Esophagus muscularis mucosa (tissue), 4 donors: ENCODE measurements at places on chromosomes 6 and 20.

- no peak for DNase-seq
Measured at GRCh38 chr20:18056174-18057100, 1.3 kb downstream of the OVOL2 start.

- no peak for DNase-seq
Measured at GRCh38 chr6:13362412-13362811, 34.1 kb upstream of the TBC1D7 start.

DNA sequence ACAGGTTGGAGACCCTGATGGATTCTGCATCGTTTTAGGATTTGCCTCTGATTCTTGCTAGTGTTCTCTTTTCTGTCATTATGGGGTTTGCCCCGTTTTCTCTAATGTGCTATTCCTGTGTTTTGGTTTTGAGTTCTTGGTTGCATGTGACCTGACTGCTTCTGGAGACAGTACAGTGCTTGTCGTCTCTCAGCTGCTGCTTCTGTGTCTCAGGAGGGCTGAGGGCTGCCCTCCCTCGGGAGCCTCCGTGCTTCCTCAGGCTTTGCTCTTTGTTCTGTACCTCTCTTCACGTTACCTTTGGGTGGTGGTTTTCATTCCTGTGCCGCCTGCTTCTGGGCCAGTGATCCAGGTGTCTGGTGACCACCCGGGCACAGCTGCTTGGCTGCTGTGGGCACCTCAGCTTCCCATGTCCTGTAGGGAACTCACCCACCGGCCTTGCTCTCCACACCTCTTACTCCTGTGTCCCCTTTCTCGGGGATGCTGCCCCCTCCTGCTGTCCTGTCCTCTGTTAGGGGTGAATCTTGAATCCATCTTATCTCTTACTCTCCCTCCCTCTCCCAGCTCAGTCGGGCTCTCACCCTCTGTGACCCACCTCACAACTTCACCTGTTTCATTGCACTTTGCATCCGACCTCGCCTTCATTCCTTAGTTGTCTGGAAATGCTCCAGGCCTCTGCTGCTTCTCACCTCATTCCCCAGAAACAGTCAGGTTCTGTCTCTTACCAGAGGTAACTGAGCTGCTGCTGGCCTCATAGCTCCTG, 33.2 kb downstream of the PANK2 start:
- no peak for DNase-seq

- DNase-seq, result no peak
Measured at GRCh38 chr6:41471064-41471895, 74.9 kb upstream of the FOXP4 start.

- DNase-seq, result no peak
Measured at GRCh38 chr6:117491916-117492315, 9.4 kb downstream of the DCBLD1 start.

GRCh38 chr6:52416629-52417151, 3.5 kb upstream of the EFHC1 start:
- DNase-seq, result no peak

DNA sequence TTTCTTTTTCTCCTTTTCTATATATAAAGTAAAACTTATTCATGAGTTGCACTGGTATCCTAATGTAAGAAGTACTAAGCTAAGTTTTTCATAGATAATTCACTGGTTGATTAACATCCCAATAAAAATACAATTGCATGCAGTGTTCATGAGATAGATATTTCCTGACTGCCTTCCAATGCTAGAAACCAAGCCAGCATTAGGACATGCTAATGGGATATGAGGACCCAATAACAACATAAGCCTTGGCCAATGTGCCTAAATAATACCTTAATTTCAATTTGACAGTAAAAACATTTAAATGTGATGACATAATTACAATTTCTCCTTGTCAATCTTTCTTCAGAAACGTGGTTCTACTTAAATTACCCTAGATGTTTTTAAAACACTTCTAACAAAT, 152.7 kb downstream of the RNGTT start:
- DNase-seq, result no peak

GRCh38 chr6:41673704-41674000, 35.4 kb downstream of the MDFI start:
- DNase-seq, result no peak

DNA sequence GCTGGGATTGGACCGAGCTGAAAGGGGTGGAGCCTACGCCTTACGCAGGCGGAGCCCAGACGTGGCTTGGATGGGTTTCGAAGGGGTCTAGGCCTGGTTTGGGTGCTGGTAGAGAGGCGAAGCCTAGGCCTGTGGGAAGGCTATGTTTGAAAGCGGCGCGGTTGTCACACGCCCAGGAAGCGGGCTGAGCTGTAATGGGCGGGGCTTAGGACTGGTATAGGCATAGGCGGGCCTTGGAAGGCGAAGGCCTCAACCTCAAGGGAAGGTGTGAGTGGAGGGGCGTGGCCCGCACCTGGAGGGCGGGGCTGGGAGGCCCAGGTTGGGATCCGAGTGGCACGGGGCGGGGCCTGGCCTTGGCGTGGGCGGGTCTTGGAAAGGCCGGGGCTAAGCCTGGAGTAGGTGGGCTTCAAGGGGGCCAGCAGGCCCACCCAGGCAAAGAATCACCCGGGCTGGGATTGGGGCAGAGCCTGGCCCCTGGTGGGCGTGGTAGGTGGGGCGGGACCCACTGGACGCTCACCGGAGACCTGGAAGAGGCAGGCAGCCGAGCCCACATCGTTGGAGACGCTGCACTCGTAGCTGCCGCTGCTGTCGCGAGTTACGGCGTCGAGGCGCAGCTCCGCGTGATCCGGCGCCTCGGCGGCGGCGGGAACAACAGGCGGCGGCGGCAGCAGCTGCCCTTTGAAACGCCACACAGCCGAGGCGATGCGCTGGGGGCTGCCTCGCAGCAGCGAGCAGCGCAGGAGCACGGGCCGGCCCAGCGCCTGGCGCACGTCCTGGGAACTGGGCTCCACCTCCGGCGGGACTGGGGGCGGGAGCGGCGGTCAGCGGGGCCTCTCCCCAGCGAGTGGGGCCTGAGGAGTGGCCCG, 49.0 kb downstream of the MDGA1 start:
- DNase-seq, result no peak

- no peak for DNase-seq
Measured at GRCh38 chr6:43016943-43017334, 2.9 kb downstream of the KLHDC3 start.

DNA sequence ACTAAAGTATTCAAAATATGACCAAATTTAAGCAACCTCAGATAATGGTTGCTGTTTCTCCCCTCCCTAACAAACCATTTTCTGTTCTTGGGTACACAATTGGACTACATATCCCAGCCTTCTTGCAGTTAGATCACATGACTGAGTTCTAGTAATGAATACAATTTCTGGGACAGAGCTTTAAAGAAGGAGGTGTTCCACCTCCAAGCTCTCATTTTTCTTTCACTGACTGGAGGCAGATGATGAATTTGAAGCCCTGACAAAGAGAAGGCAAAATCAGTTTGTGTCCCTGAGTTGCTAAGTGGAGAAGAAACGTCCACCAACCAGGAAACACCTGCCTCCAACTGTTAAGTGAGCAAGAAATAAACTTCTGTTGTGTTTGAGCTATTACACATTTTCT, 117.2 kb downstream of the LCA5 start:
- no peak for DNase-seq

DNA sequence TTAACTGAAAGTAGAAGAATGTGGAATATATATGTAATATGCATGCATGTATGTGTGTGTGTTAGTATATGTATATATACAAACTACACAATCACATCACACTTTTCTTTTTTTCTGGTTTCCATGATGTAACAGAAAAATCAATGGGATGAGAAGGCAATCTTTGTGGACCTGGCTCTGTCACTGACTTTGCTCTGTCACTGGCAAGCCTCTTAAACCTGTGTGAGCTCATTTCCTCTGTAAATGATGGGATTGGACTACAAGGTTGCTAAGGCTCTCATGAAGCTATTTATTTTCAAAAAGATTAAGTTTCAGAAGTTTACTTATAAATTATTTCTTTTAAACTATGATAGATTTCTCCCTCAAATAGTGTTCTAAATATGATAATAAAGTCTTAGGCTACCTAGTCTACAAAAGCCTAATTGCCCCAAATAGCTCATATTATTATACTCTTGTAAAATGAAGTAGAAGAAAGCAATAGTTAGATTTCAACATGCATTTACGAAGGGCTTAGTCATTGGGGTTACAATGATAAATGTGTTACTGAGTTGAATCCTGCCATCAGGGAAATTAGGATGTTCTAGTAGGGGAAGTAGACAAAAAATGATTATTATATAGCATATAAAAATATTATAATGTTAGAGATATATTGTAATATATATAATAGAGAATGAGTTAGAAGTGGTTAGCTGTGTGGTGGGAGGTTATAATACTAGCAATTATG, 129.3 kb downstream of the AFG1L start:
- DNase-seq, result no peak

- DNase-seq, result no peak
Measured at GRCh38 chr20:48220033-48220633, 434.9 kb upstream of the SULF2 start.

- DNase-seq, result no peak
Measured at GRCh38 chr6:44126320-44127149, 717 bp downstream of the MRPL14 start.

DNA sequence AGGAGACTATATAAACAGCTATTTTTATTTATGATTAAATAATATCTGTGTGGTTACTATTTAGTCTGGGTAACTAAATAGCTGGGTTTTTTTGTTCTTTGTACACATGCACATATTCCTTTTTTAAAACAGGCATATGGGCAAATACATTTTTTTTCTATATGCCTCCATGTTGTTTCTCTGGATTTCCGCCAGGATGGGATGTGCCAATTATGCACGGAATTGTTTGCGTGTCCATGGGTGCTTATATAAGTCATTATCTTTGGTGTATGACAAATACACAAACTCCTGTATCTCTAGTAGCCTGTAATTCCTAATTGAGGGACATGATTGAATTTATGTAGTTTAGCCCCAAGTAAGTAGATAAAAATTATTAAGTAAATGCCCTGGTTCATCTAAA, 226.9 kb downstream of the BCKDHB start:
- no peak for DNase-seq

DNA sequence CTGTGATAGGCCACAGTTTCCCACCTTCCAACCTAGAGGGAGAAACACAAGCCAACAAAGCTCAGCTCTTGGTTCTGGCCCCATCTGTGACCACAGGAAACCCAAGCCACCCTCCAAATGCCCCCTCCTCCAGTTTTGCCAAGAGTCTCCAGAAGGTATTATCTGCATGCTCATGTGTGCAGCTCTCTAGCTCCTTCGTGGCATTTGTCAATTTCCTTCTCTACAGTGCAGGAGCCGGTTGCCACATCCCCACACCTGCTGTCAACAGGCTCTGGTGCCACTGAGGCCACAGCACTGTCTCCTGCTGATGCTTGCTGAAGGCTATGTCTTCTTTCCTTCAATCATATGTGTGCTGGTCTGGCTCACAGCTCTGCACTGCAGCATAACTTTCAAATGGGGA, 177.2 kb downstream of the CLIC5 start:
- no peak for DNase-seq

DNA sequence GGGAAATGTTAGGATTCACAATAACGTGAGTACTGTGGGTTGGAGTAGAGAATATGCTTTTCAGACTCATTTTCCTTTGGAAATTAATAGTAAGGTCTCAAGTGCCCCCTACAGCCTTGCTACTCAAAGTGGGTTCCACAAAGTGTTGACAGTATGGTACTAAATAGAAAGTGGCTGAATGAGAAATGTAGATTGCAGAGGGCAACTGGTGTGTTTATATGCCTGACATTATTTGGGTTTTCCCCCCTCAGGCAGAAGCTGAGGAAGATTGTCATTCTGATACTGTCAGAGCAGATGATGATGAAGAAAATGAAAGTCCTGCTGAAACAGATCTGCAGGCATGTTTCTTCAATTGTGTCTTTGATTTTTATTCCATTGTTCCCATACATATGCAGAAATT, 5.6 kb downstream of the FBXO9 start:
- no peak for DNase-seq

DNA sequence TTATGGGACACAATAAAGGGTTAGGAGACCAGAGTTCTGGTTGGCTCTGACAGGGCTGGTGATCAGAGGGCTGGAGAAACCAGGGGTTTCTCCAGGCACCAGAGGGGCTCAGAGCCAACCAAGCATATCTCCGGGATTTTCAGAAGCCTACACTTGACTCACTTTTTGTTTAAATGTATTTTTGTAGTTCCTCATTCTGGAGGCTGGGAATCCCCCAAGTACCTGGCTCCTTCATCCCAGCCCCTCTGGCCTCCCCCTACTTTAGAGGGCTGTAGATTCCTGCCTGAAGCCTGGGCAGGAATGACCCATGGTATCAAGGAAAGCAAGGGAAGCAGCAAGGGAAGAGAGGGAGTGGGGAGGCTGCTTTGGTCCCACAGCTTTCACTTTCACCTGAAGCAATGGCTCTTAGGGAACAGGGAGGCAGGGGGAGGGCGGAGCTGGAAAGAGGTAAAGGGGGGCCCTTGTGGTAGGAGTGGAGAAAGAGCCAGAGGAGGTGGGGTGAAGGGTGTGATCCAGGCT, 973 bp downstream of the CD40 start:
- no peak for DNase-seq

DNA sequence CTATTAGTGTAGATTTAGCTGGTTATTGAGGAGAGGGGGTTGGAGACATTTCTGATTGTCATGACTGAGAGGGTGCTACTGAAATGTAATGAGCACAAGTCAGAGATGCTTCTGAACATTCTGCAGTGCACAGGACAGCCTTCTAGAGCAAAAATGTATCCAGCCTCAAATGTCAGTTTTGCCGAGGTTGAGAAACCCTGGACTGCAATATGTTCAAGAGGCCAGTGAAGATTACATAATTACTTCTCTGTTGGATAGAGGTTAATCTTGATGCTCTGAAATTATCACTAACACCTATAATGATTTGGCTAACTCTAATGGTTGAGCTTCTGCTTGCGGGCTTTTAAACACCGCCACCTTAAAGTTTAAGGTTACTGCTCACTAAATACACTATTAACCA, 3.4 kb upstream of the DUSP22 start:
- peak; percentile 42 for DNase-seq

GRCh38 chr20:46631874-46632446, 19.3 kb downstream of the SLC13A3 start:
- no peak for DNase-seq

GRCh38 chr6:146741609-146742008, 142.8 kb downstream of the ADGB start:
- DNase-seq, result no peak

- no peak for DNase-seq
Measured at GRCh38 chr6:2396042-2396657, 150.7 kb upstream of the GMDS start.

- DNase-seq, result no peak
Measured at GRCh38 chr6:99362678-99363268, 13.3 kb upstream of the FAXC start.

DNA sequence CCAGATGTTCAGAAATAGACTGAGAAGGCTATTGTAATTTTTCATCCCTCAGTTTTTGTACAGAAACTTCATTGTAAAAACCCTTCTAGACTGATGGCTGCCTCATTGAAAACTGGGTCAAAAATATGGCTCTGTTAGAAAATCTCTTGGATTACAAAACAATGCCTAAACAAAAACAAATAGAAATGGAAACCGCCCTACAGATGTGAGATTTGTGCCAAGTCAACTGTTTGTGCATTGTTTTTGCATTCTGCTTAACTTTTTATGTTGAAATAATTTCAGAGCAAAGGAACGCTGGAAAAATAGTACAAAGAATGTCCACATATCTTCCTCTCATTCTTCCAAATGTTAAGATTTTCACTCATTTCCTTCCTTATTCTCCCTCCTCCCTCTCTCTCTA, 425.1 kb downstream of the FOXA2 start:
- DNase-seq, result no peak
